ENCODE measurements at places on chromosomes 12 and 14.

DNA sequence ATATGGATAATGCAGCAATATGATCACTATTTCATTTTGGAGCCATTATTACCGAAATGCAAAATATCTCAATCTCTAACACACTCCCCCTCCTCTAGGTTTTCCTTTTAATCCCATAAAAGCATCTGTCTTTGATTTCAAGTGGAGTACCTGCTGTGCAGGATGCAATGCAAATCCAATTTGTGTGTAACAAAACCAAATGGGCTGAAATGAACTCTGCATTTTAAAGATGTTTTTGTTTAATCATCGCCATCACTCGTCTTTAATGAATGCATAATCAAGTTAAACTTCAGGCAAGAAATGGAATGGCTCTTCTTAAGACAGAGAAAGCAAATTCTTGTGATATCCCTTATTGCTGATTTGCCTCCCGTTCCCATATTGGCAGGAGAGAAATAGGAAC lies 114.3 kb downstream of the SLC15A5 start:
- peak; percentile 22 for DNase-seq

DNA sequence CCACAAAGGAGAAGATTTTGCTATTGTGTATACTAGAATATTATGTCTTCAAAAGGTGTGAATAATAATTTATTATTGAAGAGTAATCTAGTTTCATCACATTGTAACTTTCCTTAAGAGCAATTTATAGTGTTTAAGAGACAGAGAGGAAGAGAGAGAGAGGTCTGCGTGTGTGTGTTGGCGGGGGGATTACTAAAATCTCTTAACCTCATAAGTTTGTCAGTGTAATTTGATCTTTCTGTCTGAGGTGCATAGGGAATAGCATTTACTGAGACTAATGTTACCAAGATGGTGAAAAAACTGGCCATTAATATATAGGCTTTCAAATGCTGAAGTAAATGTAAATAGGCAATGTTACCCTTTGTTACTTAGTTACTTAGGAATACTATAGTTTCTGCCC lies 48.2 kb upstream of the BTG1 start:
- DNase-seq: peak; percentile 68

DNA sequence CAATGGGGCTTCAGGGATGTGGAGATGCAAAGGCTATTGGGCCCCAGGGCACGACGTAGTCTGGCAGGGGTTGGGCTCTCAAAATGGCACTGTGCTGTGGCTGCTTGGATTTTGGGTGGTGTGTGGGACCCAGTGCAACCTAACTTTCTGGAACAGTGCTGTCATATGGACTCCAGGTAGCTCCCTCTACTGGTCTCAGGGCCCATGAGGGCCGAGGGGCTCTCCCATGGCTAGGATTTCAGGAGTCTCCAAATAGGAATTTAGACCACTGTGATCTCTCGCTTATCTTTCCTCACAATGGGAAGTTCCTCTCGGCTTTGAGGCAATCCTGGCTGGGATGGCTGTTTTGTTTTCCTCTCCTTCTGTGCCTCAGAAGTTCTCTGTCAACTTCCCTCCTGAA lies 68.2 kb upstream of the MUCL1 start:
- DNase-seq: no peak

GRCh38 chr12:40175045-40175444 lies 49.8 kb upstream of the LRRK2 start:
- no peak for DNase-seq

DNA sequence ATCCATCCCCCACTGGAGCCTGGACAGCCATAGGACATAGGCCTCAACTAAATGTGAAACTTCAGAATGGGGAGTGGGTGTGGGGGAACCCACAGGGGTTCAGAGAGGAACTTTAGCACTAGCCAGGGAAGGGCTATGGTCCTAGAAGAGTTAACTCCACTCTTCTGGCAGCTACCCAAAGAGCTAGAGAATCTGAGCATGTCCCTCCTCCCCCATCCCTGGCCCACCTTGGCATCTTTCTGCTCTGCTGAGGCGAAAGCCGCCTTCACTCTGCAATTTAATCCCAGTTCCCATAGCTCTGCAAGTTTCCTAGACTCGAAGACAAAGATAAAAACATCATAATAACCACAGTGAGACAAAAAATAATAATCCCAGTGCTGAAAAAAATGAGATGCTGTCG lies 214.7 kb upstream of the RTL1 start:
- DNase-seq: no peak

DNA sequence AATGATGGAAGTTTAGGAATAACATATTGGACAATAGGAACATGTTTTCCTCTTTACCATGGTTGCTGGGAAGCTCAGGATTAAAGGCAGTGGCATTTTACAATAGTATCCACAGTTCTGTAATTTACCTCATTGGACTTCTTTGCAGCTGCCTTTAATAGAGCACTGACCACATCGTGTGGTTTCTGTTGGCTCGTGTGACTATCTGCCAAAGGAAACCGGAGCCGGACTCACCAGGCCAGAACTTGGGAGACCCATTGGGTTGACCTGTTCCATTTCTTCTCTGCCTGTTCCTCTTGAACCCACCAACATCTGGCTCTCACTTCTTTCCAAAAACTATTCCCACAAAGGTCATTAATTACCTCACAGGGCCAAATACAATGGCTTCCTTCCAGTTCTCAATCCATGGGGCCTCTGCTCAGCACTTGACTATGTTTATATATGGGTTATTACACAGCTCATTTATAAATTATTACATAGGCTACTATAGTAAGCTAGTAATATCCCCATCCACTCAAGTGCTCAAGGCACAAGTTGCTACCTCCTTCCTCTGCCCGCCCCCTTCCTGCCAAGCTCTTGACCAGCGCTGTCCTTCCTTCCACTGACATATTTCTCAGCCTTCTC lies 121.5 kb upstream of the VASH1 start:
- no peak for DNase-seq

GRCh38 chr14:61153914-61154545 lies 127.1 kb downstream of the TMEM30B start:
- peak; percentile 48 for DNase-seq

DNA sequence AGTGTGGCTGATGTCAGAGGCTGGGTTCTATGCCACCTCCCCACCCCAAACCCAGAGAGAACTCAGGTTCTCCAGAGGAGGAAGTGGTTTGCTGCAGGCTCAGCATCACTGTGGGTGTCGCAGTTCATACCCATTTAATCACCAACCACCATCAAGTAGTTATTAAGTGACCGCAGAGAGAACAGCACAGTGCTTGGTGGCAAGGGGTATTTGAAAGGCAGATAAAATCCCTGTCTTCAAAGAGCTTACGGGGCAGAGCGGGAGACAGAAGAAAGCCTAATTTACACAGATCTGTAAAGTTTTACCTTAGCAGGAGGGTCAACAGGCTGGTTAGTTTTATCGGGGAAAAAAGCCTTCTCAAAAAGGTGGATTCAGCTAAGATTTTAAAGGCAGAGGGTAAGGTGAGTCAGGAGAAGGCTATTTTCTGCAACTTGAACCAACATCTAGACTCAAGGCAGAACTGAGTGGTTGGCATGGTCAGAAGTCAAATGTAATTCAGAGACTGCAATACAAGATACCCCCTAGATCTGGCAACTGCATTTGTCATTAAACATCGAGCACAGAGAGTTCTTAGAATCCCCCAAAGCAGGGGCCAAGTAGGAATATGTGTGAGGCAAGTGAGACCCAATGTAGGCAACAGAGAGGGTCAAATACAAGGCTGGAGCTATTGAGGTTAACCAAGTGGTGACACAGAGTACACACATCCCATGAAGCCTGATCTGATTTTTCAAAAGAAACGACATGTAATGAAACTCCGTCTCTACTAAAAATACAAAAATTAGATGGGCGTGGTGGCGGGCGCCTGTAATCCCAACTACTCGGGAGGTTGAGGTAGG lies 13.2 kb downstream of the PXN start:
- no peak for DNase-seq

DNA sequence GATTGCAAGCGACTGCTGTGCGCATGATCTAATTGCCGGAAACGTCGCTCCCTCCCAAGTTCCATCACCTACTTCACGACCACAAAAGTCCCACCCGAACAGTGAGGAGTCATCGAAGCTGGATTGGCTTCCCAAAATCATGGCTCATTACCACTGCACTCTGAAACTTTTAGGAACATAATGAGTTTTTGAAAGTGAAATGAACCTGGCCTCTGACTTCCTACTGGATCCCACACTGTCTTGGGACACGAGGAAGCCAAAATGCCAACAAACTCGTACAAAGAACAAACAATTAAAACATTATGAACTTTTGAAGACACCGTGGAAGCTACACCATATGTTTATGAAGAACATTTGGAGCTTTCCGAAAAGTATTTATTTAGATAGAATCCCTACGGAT lies 334.8 kb upstream of the TMPO start:
- no peak for DNase-seq

- no peak for DNase-seq
Measured at GRCh38 chr12:98744680-98745079, 99.6 kb downstream of the APAF1 start.

GRCh38 chr12:81221681-81222080 lies 143.8 kb downstream of the ACSS3 start:
- no peak for DNase-seq

- DNase-seq: no peak
Measured at GRCh38 chr14:77880056-77880455, 80.1 kb downstream of the ADCK1 start.

DNA sequence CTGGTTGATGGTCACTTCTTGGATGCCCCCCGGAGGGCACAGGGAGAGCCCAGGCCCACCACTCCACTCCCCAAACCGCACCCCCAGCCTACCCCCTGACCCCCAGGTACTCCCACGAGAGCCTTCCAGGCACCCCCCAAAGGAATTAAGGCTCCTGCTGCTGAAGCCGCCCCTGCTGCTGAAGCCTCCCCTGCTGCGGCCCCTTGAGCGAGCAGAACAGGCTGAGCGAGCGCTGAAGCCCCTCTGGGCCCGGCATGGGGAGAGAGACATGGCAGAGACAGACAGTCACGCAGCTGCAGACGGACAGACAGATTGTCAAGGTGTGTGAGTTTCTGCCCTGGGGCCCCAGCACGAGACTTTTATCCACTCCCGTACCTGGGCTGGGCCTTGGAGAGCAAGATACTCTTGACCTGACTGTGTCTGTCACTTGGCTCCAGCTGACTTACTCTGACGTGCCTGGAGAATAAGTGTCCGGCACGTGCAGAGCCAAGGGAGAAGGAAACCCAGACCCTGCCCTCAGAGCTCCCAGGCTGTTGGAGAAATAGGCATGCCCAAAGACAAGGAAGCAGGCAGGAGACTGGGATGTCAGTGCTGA lies at the start of gene KRT78:
KRT78 (minus strand) TSS at position 334 of the 595 bp plus-strand sequence; CDS start at position 270, 64 bp downstream.
- no peak for DNase-seq

GRCh38 chr14:68684466-68685418 lies 108.1 kb downstream of the ZFP36L1 start:
- DNase-seq: no peak

- DNase-seq: no peak
Measured at GRCh38 chr12:69822201-69822860, 2.7 kb upstream of the MYRFL start.

DNA sequence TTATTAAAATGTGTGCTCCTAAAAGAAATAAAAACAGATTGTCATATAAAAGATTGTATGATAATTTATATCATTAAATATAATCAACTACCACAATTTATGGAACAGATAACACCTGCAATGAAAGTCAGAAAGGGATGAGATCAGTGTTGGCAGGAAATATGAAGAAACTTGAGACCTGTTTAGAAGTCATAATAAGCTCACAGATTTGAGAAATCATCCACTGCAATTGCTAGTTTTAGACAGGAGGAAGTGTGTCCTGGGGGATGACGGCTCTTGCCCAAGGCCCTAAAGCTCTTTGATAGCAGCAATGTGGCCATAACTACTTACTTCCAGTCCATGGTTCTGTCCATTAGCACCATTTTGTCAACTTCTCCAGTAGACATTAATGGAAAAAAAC lies 122.8 kb upstream of the SOX5 start:
- peak; percentile 28 for DNase-seq

- DNase-seq: no peak
Measured at GRCh38 chr12:104964167-104964855, 6.2 kb upstream of the SLC41A2 start.

Data from NCI-H2171 treated with DMSO at 0.1 percent for 48 hours (cell line).